Stimulated activated CD8-positive, alpha-beta memory T cell treated with anti-CD3 and anti-CD28 coated beads, Interleukin-4, amount 100 ng/mL, for 1 hour (primary cell): ENCODE measurements at places on chromosomes 6 and 20.

DNA sequence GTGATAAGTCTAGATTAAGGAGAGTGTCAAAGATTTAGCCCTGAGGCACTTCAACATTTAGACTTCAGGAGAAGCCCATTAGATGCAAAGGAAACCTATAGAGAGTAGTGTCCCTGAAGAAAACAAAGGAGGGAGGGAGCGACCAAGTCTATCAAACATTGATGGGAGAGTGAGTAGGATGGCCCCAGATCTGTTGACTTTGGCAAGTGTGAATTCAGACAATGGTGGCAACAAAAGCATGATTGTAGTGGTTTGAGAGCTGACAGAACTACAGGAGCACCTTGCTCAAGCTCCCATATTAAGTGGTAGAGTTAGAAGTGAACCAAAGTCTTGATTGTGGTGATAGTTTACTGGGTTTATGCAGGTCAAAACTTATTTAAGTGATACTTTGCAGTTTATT is 979 bp upstream of the ABCF1 start:
- DNase-seq = no peak

DNA sequence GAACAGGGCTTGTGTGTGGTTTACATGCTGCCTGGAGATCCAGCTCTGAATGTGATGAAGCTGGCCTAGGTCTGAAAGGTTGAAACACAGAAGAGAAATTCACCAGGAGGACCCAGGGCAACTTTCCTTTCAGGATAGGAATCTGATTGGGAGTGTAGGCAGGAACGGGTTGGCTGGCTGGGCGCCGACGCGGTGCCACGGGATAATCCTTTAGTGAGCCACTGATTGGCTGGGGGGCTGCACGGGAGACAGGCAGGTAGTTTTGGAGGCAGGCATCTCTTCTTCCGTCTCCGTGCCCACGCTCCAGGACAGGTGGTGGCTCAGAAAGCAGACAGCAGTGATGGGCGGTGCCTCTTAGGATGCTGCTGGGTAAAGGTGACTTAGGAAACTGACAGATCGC is 294.6 kb downstream of the CDH4 start:
- no peak for DNase-seq

- no peak for DNase-seq
Observed at GRCh38 chr20:51583073-51583472, 40.6 kb upstream of the NFATC2 start.

DNA sequence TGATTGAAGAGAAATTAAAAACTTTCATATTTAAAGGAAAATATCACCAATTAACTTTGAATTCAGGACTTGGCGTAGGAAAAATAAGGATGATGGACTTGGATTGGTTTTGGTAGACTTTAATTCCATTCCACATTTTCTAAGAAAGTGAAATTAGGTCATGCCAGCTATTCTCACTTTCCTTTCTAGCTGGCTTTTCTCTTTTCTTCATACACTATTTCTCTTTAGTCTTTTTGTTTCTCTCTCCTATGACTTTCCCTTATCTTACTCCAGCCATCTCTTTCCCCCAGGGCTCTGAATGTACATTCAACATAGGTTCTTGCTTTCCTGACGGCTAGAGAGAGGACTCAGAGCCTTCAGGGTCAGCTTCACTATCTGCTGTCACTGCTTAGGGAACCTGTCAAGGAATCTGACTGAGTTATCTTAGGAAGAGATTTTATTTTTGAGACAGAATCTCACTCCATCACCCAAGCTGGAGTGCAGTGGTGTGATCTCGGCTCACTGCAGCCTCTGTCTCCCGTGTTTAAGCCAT is 61.4 kb upstream of the MCM9 start:
- DNase-seq = no peak

- DNase-seq = no peak
Observed at GRCh38 chr6:147643341-147644200, 135.1 kb downstream of the SAMD5 start.
